ENCODE measurements at places on chromosomes 4 and X.
A peak's percentile ranks its signal among the peaks of the same experiment; 100 is the strongest.

- no peak for DNase-seq
Observed at GRCh38 chrX:140799216-140799615, 89.7 kb downstream of the LINC00632 start.

GRCh38 chrX:29870608-29871007 lies 344.8 kb upstream of the MAGEB2 start:
- DNase-seq: no peak

- no peak for DNase-seq
Observed at GRCh38 chr4:164252286-164252685, 501.6 kb upstream of the SMIM31 start.

GRCh38 chrX:9825129-9825790 lies 39.0 kb downstream of the SHROOM2 start:
- DNase-seq: no peak

- DNase-seq: no peak
Observed at GRCh38 chr4:8260656-8261111, 8.9 kb upstream of the HTRA3 start.

GRCh38 chr4:53040459-53040815 lies 178.3 kb downstream of the RASL11B start:
- DNase-seq: no peak

DNA sequence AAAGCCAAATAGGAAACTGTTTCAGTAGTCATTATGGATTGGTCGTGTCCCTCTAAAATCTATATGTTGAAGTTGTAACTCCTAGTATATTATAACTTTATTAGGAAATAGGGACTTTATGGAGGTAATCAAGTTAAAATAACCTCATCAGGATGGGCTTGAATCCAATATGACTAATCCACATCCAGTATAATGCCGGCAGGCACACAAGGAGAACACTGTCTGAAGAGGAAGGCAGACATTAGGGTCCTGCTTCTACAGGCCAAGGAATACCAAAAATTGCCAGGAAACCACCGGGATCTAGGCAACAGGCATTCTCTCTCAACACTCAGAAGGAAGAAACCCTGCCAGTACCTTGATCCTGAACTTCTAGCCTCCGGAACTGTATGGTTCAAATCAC lies 130.3 kb downstream of the ATP10D start:
- DNase-seq: no peak

DNA sequence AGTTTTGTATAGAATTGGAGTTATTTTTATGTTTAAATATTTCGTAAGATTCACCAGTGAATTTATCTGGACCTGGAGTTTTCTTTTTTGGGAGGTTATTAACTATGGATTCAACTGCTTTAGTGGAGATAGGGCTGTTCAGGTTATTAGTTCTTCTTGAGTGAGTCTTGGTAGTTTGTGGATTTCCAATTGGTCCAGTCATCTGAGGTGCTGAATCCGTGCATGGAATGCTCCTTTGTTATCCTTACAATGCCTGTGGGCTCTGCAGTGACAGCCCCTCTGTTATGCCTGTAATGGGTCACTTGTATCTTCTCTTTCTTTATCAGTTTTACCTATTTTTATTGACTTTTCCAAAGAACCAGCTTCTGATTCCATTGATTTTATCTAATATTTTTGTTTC lies 15.4 kb upstream of the NKX1-1 start:
- no peak for DNase-seq

GRCh38 chr4:148311526-148311925 lies 130.7 kb downstream of the NR3C2 start:
- DNase-seq: no peak

DNA sequence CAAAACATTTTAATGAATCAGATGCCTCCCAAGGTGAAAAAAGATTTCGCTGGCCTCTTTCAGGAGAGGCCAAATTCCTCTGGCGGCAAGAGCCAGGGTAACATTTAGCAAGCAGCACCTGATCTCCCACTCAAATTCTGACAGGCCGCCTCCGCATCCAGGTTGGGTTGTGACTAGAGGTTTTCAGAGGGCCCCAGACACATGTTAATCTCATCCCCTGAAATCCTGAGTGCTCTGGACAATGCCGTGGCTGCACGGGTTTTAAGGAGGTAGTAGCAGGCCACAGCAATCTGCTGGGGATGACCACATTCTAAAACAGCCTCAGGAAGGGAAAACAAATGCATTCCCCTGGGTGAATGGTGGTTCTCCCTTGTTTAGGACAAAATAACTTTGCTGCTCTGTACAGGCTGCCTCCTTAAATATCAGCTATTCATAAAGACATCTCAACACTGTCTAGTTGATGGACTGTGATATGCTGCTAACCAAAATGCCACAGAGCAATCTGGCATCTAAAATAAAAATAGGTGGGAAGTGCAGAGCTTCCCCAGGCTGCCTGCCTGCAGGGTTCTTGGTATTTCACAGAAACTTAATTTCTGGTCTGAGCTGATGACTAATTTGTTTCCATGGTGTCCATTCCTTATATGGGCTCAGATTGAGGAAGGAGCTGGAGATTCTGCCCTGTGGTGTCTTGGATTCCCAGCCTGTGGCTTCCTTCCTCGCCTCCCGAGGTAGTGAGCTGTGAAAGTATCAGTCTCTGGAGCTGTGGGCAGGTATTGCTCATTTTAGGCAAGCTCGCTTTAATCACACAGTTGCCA lies 202.0 kb downstream of the DCLK2 start:
- no peak for DNase-seq

DNA sequence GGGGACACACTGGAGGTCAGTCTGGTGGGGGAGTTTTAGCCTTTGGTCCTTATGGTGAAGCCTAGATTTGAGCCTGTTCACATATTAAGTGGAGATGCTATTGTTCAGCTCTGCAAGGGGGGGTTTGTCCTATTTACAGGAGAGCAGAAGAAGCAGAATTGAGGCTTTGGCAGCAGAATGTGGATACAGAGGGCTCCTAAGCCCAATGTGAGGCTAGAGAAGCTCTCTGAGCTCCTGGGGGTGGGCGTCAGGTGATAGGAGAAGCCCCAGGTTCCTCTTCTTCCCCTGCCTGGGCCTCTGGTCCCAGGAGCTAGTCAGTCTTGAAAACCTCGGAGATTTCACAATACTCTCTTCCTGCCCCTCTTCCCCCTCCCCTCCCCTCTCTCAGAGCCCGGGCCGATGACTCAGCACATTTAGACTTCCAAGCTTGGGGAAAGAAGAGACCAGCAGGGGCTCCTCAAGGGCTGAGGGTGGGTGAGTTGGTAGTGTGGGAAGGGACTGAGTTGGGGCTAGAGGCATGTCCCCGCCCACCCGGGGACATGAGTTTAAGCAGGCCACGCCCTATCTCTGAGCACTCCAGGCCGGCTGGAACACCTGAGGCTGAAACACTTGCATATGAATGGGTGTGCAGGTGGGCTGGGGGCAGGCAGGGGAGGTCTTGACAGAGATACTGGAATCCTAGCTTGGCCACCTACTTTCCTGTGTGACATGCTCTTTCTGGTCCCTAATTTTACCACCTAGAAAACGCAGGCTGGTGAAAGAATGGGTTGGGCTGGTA lies 3.4 kb downstream of the TFE3 start:
- peak; percentile 80 for DNase-seq

DNA sequence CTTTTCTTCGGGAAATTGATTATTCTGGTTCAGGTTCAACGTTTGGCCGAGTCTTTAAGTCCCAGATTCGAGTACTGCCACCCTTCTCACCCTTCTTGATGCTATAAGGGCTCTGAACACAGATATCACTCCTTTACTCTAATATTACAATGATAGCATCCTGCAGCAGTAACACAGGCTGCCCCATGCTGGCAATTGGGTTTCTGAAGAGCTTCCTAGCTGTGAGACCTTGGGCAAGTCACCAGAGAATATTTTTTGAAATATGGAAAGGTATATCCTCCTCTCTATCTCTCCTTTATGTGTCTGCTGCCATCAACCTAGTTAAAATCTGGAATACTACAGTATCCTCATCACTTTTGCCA lies 297 bp upstream of the MTMR8 start:
- DNase-seq: no peak

- DNase-seq: no peak
Observed at GRCh38 chr4:164357957-164358356, 396.0 kb upstream of the SMIM31 start.

DNA sequence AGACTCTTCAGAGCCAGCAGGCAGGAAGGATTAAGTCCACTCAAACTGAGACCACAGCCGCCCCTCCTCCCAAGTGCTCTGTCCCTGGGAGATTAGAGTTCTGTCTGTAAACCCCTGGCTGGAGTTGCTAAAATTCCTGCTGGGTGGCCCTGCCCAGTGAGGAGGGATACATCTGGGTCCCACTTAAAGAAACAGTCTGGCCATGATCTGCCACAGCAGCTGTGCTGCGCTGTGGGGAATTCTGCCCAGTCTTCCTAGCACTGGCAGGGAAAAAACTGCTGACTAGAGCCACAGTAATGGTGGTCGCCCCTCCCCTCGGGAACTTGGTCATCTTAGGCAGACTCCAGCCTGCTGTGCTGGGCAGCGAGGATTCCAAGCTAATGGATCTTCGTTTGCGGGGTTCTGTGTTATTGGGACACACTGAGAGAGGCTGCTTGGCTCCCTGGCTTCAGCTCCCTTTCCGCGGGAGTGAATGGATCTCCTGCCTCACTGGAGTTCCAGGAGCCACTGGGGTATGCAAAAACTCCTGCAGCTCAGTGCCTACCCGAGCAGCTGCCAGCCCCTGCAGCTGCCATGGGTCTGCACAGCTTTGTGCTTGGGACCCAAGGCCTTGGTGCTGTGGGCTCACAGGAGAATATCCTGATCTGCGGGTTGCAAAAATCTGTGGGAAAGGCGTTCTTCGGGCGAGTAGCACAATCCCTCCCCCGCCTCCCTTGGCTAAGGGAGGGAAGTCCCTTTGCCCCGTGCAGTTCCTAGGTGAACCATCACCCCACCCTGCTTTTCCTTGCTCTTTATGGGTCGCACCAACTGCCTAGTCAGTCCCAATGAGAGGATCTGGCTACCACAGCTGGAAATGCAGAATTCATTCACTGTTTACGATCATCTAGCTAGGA lies 15.7 kb downstream of the ZXDB start:
- DNase-seq: no peak

- no peak for DNase-seq
Observed at GRCh38 chrX:24574743-24575142, 72.4 kb downstream of the PCYT1B start.

GRCh38 chrX:111164728-111165127 lies 68.7 kb downstream of the PAK3 start:
- DNase-seq: no peak

DNA sequence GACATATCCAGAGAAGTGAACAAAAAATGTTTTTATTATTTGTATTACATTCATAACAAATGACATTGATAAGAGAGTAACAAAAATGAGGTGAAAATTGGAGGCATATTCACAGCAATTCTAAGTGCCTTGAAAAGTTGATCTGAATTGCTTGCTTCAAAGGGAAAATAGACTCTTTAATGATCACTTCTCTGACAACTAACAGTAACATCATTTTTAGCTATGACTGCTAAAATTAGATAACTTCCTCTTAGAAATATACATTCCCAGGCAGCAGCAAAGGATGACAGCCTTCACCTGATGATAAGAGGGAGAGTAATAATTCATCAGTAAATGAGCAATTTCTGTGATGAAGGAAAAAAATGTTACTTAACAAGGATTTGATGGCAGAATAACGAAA lies 472.5 kb downstream of the PCDH10 start:
- no peak for DNase-seq

GRCh38 chrX:64437218-64437617 lies 42.0 kb upstream of the MTMR8 start:
- DNase-seq: no peak

DNA sequence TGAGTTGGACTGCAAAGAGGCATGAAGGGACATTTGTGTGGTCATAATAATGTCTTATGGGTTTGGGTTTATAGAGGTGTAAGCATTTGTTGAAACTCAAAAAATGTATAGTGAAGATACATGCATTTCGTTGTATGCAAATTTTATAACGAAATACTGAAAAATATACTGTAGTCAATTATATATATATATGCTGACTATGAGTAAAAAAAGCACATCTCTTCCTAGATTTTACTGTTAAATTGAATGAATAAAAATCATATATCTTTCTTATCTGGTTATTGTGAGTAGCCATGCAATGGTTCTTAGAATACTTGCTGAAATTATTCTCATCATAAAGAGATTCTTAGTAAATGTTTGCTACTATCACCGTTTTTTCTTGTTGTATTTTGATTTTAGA lies 34.5 kb downstream of the UGT2B10 start:
- no peak for DNase-seq

GRCh38 chrX:107629540-107629909 lies 1.2 kb downstream of the PRPS1 start:
- no peak for DNase-seq

- DNase-seq: no peak
Observed at GRCh38 chr4:32180086-32180485, 1459.9 kb downstream of the PCDH7 start.

GRCh38 chr4:108649863-108650211 lies 562 bp upstream of the OSTC start:
- DNase-seq: no peak

GRCh38 chr4:23333946-23334878 lies 555.6 kb downstream of the PPARGC1A start:
- DNase-seq: no peak

GRCh38 chrX:33726281-33727160 lies 405.6 kb downstream of the FAM47A start:
- DNase-seq: no peak

- no peak for DNase-seq
Observed at GRCh38 chr4:159185591-159186023, 82.7 kb downstream of the RAPGEF2 start.

- no peak for DNase-seq
Observed at GRCh38 chrX:78321809-78322208, 5.6 kb downstream of the CYSLTR1 start.

- no peak for DNase-seq
Observed at GRCh38 chrX:21747558-21747957, 10.4 kb downstream of the SMPX start.

DNA sequence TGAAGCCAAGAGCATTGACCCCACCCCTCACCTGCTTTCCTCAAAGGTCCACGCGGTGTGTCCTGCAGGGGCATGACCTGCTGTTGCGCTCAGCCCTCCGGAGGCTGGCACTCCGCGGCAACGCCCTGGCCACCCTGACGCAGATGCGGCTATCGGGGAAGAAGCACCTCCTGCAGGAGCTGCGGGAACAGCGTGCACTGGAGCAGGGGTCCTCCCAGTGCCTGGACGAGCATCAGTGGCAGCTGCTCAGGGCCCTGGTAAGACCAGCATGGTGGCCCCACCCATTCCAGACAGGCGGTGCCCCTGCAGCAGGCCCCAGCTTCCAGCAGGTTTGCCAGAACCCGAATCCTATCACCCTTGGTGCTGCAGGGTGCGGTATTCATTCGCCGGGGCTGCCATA lies 86.0 kb downstream of the EVC start:
- DNase-seq: no peak

DNA sequence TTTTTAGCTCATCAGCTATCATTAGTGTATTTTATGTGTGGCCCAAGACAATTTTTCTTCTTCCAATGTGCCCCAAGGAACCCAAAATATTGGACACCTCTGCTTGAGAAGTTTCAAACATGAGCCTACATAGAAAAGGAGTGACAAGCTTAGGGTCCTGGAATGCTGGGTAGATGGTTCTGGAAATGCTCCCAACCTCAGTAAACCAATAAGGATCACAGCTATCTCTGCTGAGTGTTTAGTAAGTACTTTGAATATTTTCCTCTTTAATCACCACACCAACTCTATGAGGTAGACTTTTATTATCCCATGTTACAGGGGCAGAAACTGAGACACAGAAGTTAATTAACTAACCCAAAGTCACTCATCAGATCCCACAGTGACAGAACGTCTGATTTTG lies 164.9 kb upstream of the KLF3 start:
- no peak for DNase-seq
